ENCODE measurements at places on chromosomes 16 and 17.

DNA sequence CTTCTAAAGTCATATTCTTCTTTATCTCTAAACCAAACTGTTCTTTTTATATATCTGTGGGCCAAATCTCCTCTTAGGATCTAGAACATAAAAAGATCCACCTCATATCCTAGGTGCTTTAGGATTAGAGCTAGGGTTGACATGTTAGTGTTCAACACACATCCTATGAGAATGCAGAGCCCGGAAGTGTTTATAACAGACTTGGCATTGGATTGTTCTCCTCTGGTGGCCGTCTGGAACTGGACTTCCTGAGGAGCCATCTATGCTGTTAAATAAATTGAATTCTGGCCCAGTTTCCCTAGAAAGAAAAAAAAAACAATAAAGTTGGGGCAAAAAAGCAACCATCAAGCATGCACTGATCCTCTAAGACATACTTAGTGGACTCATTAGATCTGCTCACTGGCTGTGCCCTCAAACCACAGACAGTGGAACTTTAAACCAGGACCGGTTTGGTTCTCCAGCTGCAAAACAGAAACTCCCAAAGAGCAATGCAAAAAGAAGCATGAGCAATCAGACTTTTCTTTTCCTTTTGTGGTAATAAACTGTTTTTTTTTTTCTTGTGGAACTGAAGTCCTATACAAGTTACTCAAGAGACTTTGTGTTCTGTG is 182.5 kb downstream of the ZNF18 start:
- DNase-seq, result no peak

DNA sequence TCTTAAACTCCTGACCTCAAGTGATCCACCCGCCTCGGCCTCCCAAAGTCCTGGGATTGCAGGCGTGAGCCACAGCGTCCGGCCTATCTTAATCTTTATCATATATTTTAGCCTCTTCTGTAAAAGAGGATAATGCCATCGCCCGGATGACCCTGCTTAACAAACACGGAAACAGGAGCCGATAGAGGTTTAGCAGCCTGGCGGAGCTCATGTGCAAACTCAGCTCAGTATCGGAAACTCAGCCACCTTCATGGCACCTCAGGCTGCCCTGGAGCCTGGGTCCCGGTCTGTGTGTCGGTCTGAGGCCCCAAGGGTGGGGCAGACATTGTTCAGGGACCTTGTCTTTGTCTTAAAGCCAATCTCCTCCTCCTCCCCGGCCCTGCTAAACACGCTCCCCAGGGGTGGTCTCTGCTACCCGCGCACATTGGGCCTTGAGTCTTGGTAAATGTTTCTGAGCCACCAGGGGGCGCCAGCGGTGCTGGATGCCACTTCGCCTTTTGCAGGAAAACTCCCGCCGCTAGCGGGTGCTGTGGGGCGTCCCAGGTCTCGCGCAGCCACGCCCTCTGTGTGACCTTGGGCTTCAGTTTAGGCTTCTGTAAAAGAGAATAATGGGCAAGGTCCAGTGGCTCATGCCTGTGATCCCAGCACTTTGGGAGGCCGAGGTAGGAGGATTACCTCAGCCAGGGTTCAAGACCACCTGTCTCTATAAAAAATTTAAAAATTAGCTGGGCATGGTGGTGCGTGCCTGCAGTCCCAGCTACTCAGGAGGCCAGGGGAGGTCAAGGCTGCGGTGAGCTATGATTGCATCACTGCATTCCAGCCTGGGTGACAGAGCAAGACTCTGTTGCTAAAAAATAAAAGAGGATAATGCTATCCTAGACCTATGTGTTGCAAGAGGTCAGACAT is 2.7 kb downstream of the CETP start:
- DNase-seq, result peak; percentile 60

DNA sequence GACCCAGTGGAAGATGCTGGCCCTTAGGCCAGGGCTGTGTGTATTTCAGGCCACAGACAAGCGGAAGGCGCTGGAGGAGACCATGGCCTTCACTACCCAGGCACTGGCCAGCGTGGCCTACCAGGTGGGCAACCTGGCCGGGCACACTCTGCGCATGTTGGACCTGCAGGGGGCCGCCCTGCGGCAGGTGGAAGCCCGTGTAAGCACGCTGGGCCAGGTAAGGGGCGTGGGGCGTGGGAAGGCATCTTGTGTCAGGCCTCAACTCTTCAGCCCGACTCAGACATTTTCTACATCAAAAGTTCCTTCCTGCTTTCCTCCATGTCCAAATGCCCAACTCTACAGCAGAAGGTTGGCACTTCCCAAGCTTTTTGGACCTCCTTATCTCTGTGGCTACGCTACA is 6.0 kb downstream of the ABI3 start:
- no peak for DNase-seq

GRCh38 chr17:48054238-48055185 is 6.4 kb downstream of the NFE2L1 start:
- DNase-seq, result peak; percentile 72

GRCh38 chr17:3963237-3964201 is 718 bp downstream of the ATP2A3 start:
- no peak for DNase-seq

DNA sequence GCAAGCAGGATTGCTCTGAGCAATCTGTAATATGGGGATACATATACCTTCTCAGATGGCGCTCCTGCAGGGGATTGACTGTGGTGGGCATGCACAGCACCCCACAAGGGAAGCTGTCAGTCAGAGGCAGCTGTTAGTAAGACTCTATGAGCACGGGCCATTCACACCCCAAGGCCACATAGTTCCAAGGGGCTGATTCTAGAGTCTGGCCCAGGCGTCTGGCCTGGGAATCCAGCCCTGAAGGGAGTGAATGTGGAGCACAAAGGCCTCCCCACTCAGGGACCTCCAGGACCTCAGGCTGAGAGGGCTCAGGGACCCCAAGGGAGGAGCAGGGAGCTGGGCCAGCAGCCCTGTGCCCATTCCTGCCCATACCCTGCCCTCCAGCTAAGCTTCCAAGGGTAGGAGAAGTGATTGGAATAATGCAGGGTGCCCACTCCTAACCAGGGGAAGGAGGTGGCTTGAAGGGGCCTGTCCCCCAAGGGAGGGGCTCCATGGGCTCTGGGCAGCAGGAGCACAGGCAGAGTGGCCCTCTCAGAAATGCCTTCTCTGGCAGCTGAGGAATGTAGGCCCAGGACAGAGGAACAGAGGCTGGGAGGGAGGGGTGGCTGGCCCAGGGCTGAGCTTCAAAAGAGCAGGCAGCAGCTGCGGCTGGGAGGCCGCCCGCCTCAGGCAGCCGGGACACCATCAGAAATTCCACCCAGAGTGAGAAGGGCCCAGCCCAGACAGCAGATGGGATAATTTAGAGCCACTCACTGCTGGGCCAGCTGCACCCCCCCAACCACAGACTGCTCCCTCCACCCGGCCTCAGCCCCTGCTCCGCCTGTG is 48.9 kb upstream of the MRPS23 start:
- DNase-seq, result no peak

DNA sequence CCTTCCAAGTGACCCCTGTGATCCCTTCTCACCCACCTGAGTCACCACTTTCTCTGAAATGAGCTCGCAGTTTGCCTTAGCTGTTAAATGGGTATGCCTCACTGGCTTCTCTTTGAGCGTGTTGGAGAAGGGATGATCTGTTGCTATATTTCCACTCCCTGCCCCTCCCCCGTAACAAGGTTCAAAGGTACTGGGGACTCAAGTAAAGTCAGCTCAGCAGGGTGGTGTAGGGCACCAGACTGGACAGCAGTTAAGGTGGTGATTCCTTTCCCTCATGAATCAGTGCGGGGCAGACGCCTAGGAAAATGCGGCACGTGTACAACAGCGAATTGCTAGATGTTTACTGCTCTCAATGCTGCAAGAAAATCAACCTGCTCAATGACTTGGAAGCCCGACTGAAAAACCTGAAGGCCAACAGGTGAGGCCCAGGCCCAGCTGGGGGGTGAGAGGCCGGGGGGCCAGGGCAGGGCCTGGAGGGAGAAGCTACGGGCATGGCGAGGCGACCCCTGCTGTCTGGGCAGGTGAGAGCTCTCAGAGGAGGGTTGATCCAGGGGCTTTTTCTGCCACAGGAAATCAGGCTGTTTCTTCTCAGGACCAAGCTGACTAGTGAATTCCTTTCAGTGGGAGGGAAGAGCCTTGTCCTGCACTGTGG is 130.3 kb downstream of the RAB11FIP4 start:
- no peak for DNase-seq

DNA sequence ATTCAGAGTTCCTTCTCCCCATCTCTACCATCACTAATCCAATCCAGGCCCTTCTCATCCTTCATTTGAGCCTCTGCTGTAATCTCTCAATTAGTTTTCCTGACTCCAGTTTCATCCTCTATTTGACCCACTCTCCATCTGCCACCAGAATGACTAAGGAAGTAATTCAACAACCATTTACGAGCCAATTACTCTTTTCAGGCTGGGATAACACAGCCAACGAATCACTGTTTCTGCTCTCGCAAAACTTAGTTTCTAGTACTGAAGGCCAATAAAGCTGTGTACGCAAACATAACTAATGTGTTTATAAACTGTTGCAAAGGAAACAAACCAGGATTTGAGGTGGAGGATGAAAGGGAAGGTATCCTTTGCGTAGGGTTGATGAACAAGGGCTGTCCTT is 53.7 kb downstream of the MAP2K6 start:
- no peak for DNase-seq

All from progenitor cell of endocrine pancreas (in vitro differentiated cells).